ENCODE measurements at places on chromosomes 2 and 18.

DNA sequence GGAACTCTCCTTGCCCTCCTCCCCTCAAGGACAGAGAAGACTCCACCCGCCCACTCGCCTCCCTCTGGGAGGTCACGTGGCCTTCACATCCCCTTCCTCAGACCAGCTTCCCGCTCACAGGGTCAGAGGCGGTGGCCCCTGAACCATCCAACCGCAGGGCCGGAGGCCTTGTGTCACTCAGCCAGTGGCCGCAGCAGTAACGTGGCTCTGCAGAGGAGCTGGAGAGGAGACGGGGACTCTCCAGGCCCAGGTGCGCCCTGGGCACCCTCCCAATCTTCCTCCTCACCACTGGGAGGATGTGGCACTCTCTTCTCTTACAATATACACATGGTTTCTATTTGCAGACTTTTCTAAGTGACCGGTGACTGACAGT, 161.7 kb downstream of the TWIST2 start:
- no peak for DNase-seq

- peak; percentile 61 for DNase-seq
These were observed 3.0 kb downstream of the METTL8 start for GRCh38 chr2:171430516-171431410.

DNA sequence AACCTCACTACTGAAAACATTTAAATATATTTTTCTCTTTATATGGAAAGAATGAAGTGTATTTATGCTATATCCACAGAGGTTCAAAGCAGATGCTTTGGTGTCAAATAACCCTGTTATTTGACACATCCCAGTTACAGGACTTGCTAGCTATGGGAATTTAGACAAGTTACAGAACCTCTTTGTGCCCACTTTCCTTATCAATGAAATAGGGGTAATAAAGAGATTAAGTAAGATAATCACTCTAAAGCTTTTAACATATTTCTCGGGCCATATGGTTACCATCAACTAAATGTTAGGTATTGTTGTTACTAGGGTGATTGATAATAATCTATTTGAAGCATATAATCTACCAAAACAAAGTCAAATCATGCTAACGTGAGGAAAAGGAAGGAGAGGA, 1660.6 kb upstream of the NXPH2 start:
- DNase-seq = no peak

GRCh38 chr18:10525371-10525691, 496 bp upstream of the NAPG start:
- DNase-seq = no peak

GRCh38 chr18:50775207-50775606, 44.6 kb downstream of the MRO start:
- DNase-seq = no peak

Data from DMS 273 treated with DMSO at 0.1 percent for 48 hours (cell line).